Tibial nerve (tissue), 4 donors: ENCODE measurements at places on chromosomes 7 and 10.

DNA sequence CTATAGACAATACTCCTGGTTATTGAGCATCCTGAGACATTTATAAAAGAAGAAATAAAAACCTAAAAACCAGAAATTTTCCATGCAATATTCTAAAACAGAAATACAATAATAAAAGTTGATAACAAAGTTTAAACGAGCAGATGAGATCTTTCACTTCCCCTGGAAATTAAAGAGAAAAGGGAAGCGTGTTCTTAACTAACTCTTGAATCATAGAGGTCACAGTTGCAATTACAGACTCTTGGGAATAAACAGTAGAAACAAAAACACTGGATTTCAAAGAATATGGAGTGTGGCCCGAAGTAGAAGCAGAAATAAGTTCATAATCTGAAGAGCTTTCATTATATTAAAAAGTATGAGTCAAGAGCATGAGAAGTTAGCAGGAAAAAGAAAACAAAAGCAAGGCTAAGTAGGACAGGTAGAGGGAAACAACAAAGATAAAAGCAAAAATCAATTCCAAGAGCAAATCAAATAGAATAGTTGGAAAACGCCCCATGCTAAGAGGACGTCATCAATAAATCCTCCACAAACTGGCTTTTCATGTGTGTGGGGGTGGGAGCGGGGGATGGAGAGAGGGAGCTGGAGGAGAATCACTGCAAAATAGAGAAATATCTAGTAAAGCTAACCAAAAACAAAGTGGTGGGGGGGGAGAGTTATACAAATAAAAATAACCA is 55.2 kb upstream of the C10orf71 start:
- DNase-seq, result no peak

GRCh38 chr7:40611095-40611871 is 476.5 kb downstream of the SUGCT start:
- DNase-seq, result no peak

DNA sequence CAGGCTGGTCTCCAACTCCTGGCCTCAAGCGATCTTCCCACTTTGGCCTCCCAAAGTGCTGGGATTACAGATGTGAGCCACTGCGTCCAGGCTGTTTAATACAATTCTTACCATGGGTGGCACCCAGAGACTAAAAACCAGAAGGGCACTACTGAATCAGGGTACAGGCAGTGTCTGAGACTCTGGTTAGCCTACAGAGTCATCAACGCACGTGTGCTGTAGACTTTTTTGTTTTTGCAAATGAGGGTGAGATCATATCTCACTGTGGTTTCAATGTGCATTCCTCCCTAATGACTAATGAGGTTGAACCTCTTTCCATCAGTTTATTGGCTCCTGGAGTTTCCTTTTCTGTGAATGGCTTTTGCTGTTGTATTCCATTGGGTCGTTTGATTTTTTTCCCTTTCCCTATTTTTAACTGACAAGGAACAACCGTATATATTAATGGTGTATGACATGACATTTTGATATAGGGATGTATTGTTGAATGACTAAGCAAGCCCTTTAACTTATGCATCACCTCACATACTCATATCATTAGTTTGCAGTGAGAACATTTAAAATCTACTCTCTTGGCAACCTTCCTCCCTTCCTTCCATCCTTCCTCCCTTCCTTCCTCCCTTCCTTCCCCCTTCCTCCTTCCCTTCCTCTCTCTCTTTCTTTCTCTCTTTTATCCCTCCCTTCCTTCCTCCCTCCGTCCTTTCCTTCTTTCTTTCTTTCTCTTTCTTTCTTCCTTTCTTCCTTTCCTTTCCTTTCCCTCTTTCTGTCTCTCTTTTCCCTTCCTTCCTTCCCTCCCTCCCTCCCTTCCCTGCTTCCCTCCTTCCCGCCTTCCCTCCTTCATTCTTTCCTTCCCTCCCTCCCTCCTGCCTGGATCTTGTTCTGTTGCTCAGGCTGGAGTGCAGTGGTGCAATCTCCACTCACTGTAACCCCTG is 9.3 kb upstream of the TMEM270 start:
- DNase-seq, result no peak

GRCh38 chr10:131638049-131638879 is 262.5 kb upstream of the PPP2R2D start:
- no peak for DNase-seq

DNA sequence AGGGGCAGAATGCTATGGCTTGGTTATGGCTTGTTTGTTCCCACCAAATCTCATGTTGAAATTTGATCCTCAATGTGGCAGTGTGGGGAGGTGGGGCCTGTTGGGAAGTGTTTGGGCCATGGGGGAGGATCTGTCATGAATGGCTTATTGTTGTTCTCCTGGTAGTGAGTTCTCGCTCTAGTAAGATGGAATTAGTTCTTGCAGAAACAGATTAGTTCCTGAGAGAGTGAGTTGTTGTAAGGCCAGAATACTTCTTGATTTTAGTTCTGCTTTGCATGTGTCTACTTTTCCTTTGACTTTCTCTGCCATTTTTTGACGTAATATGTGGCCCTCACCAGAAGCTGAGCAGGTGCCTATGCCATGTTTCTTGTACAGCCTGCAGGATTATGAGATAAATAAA is 188.2 kb downstream of the KIF20B start:
- no peak for DNase-seq

- no peak for DNase-seq
Observed at GRCh38 chr7:156816943-156817572, 75.9 kb downstream of the LMBR1 start.

DNA sequence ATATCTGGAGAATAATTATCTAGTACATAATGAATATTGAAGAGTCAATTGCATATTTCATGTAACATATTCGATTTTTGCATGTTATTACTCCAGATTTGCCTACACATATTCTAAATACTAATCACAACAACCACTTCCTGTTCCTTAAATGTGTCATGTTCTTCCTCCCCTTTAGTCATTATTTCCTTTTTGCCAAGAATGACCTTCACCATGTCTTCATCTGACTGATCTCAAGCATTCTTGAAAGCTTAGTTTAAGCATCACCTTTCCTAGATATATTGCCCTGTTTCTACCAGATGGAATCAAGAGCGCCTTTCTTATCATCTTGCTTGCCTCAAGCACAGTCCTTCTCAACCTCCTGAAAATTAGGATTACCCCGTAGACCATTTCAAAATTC is 23.5 kb upstream of the MEOX2 start:
- DNase-seq, result no peak

- no peak for DNase-seq
Observed at GRCh38 chr7:158030071-158030470, 557.6 kb downstream of the PTPRN2 start.
